Midbrain (tissue), 1 donor: ENCODE measurements at places on chromosomes 16 and 17.

DNA sequence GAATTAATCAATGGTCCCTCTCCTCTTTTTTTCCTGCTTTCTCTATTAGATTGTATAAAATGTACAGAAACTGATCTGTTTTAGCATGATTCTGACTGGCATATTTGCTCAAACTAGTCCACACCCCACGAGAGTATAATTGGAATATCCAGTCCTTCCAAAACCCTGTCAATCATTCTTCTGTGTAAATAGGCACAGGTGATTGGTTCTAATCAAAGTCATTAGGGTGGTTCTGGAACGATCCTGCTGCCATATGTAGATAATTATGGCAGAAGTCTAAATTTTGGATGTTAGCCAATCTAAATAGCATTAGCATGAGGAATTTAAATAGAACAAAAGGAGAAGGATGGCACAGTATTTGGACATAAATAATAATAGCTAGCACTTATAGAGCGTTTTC, 165.7 kb downstream of the SHISA6 start:
- no peak for DNase-seq

DNA sequence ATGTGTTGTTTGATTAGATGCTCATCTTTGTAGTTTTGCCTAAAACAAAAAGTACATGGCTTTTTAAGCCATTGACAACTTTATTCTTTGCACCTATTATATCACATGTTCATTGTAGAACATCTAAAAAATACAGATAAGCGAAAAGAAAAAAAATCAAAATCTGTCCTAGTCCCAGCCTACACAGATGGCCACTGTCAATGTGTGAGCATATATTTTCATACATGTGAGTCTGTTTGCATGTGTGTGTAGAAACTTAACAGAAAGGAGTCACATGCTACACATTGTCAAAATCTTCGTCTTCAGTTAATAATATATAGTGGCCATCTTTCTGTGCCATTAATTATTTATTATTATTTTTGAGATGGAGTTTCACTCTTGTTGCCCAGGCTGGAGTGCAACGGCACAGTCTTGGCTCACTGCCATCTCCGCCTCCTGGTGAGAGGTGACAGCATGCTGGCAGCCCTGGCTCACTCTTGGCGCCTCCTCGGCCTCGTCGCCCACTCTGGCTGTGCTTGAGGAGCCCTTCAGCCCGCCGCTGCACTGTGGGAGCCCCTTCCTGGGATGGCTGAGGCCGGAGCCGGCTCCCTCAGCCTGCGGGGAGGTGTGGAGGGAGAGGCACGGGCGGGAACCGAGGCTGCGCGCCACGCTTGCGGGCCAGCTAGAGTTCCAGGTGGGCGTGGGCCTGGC, 68.5 kb upstream of the AMZ2 start:
- no peak for DNase-seq

DNA sequence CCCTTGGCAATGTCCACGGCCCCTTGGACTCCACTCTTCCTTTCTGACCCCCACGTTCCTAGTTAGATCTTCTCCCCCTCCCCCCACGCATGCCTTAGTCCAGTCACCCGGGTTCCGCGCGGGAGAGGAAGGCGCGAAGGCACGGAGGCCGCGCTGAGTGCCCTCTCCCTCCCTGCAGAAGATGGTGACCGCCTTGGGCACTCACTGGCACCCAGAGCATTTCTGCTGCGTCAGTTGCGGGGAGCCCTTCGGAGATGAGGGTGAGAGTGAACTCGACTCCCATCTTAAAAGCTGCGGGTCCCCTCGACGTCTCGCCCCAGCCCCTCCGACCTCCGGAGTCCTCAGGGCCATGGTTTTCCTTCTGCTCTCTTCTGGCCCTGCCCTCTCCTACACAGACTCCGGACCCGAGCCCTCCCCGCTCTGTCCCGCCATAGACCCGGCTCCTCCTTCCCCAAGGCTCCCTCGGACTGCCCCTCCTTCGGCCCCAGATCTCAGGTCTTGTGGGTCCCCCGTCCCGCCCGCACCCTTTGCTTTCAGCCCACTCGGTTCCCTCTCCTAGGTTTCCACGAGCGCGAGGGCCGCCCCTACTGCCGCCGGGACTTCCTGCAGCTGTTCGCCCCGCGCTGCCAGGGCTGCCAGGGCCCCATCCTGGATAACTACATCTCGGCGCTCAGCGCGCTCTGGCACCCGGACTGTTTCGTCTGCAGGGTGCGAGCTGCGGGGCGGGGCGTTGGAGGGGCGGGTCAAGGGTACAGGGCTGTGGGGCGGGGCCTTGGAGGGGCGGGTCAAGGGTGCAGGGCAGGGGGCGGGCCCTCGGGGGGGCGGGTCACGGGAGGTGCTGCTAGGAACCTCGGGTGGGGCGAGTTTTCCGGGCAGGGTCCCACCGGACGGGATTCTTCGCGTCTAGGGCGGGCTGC, 4.6 kb downstream of the TGFB1I1 start:
- peak; percentile 17 for DNase-seq

GRCh38 chr16:31273676-31274075, 13.9 kb downstream of the ITGAM start:
- no peak for DNase-seq

DNA sequence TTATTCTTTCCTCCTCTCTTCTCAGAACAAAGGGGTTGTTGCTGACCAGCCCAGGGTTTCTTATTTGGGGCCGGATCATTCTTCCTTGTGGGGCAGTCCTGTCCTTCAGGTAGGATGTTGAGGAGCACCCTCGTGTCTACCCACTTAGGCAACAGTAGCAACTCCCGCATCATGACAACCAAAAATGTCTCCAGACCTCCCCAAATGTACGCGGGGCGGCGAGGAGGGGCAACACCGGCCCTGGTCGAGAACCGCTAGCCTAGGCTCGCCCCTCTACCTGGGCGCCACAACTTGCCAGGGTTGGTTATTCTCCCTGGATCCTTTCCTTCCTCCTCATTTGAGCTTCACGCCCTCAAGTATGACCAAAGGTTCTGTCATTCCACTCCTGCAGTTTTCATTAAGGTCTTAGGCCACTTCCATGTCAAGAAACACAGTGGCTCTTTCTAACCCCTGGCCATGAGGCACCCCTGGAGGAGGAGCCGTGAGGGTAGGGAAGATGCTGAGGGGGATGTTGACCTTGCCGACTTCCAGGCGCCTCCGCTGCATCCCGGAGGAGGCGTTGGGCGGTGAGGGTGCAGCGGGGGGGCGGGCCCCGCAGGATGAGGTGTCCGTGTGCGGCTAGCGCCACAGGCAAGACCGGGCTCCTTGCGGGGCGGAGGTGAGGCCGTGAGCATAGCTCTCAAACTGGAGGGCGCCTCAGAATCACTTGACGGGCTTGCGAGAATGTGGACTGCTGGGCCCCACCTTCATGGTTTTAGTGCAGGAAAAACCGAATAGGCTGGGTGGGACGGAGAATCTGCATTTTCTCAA, 712 bp upstream of the SPECC1 start:
- DNase-seq: no peak

DNA sequence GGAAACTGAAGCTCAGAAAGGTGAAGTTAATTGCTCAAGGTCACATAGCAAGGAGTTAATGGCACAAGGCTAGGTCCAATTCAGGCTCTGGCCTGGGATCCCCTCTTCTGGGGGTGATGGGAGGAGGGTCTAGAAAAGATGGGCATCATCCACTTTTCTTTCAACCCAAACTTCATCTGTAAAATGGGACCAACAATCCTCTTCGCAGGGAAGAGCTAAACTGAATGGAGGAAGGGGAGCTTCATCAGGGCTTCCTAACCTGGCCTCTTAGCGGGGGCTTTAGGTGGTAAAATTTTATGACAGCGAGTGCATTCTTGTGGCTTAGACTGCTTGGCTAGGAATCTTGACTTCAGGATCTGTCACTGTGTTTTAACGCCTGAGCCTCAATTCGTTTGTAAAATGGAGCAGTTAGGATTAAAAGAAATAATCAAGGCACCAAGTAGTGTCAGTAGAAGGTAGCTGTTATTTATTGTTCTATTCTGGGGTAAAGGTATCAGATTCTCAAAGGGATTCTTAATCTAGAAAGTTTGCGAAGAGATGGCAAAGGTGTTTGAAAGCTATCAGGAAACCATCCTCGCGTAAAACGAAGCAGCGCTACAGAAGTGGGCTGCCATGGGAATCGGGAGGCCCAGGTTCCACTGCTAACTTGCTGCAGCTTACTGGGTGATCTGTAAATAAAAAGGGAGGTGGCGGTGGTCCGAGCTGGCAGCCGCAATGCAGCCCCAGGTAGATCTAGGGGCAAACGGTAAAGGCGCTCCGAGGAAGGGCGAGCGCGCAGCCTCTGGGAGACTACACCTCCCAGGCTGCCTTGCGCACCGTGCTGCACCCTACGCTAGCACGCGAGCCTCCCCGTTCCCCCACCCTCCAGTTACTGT, 1.5 kb upstream of the SRCAP start:
- peak; percentile 96 for DNase-seq

GRCh38 chr17:71558901-71559300, 561.9 kb upstream of the SOX9 start:
- DNase-seq: no peak

DNA sequence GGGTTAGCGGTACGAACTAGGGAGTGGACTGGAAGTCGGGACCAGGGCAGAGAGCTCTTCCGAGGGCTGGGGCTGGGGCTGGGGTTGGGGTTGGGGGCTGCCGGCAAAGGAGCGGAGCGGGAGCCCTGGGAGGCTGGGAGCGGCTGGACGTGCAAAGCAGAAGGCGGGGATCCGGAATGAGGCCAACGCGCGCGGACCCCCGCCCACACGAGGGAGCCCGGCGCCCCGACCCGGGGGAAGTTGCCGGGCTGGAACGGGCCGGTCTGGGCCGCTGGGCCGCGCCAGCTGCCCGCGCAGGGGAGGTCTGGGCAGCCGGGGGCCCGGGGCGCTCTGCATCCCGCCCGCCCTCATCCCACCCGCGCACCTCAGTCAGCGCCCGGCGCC, 323 bp downstream of the ST3GAL2 start:
- peak; percentile 61 for DNase-seq
